ENCODE measurements at places on chromosomes 7 and 10.
A peak's percentile ranks its signal among the peaks of the same experiment; 100 is the strongest.

- no peak for DNase-seq
Measured at GRCh38 chr7:32399311-32399710, 90.9 kb downstream of the LSM5 start.

- DNase-seq = no peak
Measured at GRCh38 chr7:23161482-23161881, 20.4 kb upstream of the NUP42 start.

- DNase-seq = no peak
Measured at GRCh38 chr7:155464948-155465739, 7.2 kb downstream of the EN2 start.

DNA sequence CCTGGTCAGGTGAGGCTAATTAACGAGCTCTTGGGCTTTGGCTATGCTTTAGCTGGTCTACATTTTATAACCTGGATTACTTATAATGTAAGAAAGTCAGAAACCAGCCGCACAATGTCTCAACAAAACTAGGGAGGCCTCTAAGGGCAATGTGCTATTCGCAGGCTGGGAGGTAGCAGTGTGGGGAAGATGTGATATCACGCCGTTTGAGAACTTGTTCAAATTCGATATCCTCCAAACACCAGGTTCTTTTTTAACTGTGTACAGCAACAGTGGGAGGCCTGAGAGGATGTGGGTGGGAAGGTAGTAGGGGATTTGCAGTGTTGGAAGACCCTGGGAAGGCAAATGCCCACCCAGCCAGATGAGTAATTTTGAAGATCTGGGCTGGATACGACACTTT, 184.5 kb downstream of the JAZF1 start:
- DNase-seq = no peak

GRCh38 chr10:71042216-71042615, 153.9 kb upstream of the PCBD1 start:
- no peak for DNase-seq

DNA sequence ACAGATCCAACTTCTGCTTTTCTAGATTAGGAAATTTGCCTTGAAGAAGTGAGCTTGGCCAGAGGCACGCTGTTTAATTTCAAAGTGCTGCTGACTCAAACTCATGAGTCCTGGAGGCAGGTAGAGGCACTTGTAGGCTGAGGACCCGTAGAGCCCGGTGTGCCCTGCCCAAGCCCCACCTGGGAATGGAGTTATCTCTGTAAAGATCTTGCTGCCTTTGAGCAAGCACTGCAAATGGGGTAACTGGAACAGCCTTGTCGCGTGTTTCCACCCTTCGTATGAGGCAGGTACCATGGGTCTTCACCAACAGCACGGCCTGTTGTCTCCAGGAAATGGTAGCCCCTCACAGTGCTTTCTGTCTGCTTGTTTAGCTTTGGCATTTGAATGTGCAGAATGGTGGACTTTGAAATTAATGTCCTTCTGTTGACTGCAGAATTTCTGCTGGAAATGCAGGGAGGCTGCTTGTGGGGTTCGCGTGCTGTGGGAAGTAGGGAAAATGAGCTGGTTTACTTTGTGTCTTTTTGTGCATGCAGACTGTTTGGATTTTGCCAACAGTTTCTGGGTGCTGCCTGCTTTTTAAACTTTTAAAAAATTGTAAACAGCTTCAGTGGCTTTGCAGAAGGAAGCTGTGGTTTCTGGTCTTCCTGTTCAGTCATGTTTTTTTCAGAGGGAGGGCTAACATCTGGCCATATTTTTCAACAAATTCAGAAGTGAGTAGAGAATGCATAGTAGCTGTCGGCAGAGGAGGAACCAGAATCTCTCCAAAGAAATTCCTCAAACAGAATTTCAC, 27.2 kb downstream of the CCM2 start:
- peak; percentile 41 for DNase-seq

- DNase-seq = no peak
Measured at GRCh38 chr7:2566348-2566889, 7.6 kb downstream of the IQCE start.

- no peak for DNase-seq
Measured at GRCh38 chr7:127745445-127745844, 93.5 kb downstream of the SND1 start.

DNA sequence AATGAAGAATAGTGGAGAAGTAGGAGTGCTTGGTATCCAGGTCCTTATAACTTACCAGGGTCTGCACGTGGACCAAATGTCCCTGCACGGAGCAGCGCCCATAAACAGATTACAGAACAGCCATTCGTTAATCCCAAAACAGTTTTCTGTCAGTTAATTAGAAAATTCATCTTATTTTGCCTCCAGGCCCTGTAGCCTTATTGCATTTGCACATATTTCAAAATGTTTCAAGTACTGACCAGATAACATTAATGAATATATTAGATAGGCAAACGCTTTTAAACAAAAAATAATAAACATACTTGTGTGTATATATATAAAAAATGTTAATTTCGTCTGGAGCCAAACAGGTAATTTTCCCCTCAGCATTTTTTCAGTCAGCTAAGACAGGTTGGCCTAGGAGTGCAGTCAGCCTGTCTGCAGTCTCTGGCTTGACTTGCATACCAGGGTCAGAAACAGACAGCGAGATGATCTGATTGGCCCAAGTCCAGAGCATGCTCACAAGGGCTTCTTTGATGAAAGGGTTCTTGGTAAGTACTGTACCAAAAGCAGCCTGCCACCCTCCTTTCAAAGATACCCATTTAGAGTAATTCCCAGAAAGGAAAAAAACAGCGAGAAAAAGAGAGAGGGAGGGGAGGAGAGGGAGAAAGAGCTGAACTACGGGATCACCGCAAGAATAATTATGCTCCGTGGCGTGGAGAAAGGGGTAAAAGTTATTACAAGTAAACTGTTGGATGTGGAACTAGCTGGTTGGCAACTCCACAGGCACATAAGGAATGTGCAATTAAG, 194.4 kb upstream of the TCF7L2 start:
- DNase-seq = no peak

- no peak for DNase-seq
Measured at GRCh38 chr7:130397051-130397757, 16.9 kb downstream of the CPA1 start.

- DNase-seq = no peak
Measured at GRCh38 chr10:3708852-3709251, 76.2 kb downstream of the KLF6 start.

- DNase-seq = no peak
Measured at GRCh38 chr10:88080213-88080612, 216.8 kb downstream of the PTEN start.

DNA sequence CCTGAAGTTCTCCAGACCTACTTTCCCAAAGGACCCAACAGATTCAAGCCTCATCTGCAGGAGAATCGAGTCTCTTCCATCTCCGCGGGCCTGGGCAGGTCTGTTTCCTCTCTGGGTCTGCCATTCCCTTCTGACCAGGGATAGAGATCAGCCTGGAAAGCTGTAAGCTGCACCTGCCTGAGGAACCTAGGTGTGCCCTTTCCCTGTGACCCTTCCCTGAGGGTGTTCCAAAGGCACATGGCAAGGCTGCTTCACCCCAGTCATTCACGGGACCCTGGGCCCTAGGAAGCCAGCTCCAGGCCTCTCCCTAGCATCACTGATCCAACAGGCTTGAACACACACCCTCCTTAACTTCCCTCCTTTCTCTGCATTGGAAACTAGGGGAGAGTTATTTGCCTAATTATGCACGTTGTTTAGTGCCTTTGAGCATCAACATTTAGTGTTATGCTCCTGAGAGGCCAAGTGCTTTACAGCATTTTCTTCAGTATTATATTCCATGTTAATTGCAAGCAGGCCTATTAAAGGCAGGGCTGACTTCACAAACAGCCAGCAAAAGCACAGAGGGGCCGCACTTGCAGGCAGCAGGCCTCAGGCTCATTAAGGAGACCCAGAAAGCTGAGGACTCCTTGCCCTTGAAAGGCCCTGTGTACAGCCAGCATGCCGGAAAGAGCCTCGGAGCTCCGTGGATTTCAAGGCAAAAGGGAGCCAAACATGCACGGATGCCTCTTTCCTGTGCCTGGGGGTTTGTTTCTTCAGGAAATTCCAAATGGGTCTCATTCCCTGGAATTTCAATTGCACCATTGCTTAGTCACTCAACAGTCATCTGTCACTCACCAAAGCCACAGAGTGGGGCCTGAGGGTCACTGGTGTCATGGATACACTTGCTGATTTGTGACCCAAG, 91.0 kb upstream of the FAM20C start:
- no peak for DNase-seq

DNA sequence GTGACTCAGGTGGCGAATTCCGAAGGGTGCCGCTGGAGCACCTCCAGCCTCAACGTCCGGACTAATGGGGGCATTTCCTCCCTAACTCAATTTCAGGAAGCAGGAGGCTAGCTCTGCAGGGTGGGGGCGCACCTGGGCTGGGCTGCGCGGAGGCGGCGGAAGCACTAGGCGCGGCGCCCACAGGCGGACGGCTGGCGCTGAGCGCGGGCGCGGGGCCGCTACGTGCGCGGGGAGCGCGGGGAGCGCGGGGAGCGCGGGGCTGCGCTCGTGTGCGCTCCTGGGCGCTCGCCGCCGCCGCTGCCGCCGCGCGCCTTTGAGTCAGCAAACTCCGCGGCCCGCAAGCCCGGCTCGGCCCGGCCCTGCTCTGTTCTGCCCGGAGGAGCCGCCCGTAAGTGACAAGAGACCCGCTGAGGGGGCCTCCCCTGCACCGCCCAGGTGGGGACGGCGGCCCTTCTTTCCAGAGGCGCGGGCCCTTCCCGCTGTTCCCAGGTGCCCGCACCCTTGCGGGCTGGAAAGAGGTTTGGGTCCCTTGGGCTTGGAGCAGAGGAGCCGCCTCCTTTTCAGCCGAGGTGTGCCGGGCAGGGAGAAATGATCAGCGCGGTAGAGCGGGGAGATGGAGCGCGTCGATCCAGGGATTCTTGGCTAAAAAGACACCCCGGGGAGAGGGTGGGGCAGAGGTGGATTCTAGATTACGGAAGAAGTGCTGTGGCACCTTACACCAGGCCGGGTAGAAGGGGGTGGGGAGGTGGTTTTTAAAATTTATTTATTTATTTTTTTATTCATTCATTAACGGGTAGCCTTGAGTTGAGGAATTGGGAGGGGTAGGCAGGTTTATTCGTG, at the start of gene SNX10:
Gene SNX10, plus strand, starts transcription at position 164 of the 840 bp plus-strand sequence. CDS start 54,581 bp downstream, outside the sequence.
- DNase-seq = peak; percentile 62

GRCh38 chr7:146366938-146367337, 250.3 kb downstream of the CNTNAP2 start:
- DNase-seq = no peak

DNA sequence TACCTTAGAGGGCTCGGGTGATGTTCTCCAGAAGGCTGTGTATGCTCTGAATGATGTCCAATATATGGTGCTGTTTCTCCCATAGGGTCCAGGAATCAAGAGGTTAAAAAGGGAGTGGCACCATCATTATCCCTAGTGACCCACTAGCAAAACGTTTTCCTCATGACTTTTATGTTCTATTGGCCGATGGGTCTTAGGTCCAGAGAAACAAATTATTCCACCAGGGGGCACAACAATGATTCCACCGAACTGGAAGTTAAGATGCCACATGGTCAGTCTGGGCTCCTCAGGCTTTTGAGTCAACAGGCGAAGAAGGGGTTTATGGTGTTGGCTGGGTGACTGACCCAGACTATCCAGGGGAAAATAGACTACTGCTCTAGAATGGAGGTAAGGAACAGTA, 256.1 kb downstream of the COBL start:
- DNase-seq = no peak

DNA sequence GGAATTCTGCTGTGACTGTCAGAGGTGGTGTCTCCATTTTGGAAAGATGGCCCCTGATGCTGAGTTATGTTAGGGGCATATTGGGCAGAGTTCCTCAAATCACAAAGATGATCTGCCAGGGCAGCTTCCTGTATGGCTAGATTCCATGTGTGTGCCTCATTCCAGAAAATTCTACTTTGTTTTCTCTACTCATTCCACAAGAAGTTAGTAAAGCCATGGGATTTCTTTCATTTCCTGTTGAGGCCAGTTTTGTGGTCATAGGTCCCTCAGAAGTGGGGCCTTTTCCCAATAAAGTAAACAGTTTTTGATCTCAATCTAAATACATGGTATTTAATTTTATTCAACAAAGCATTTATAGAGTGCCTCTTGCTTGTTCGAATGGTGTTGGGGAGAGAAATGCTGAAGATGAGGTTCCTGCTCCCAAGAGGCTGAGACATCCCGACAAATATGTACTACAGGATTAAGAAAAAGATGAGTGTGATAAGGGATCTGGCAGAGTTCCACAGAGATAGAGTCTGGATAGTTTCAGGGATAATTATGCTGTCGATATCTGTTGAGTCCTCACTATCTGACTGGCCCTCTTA, 33.0 kb downstream of the MINDY4 start:
- no peak for DNase-seq

GRCh38 chr10:118439824-118440223, 97.7 kb upstream of the FAM204A start:
- DNase-seq = no peak

DNA sequence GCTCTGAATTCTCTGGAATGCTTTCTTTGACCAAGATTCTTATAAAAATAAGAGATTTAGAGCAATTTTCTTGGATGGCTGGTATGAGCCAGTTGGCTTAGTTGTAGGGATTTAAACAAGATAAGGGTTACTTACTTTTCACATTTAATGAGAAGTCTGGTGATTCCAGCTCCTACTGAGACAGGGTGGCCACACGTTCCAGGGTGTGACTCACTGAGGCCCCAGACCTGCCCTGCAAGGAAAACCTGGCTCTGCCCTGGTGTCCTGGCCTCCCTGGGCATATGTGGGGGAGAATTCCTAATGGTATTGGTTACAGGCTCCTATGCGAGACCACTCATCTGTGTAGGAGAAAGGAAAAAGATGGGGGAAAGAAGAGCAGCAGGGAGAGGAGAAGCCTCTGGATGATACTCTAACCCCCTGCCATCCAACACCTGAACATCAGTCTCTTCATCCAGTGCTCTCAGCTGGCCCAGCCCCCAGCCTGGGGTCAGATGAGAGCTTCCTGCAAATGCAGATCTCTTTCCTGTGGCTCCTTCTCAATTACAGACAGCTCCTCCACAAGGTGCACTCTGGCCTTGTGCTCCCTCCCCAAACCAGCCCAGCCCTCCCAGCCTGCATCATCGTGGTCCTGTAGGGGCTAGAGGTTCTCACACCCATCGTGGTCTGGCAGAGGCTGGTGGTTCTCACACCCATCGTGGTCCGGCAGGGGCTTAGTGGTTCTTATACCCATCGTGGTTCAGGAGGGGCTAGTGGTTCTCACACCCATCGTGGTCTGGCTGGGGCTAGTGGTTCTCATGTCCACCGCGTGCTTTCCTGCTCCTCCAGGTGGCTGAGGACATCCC, 139.9 kb downstream of the EGFR start:
- DNase-seq = no peak

GRCh38 chr10:3192856-3193635, 20.5 kb upstream of the PITRM1 start:
- DNase-seq = no peak

- no peak for DNase-seq
Measured at GRCh38 chr7:103905997-103906396, 83.5 kb downstream of the RELN start.

- DNase-seq = no peak
Measured at GRCh38 chr10:47026301-47027107, 115.3 kb downstream of the PTPN20 start.
